CD4-positive, alpha-beta T cell treated with Interferon alpha-2 for 1 hour (primary cell): ENCODE measurements at places on chromosomes 12 and 14.

DNA sequence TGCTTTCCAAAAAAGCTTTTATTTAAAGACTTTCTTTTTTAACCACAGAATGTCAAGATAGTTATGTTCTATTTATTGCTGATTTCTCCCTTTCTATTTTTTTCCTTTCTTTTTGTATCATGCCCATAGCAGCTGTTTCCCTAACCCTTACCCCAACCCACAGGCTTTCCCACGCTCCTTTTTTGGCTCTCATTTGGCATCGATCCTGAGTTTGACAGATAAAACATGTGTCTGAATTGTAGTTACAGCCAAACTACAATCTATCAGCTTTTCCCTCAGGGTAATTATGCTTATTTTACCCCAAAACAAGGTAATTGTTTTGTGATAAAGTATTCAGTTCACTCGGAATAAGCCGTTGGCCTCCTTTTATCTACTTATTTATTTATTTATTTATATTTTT is 46.7 kb downstream of the PDE3A start:
- DNase-seq = no peak

DNA sequence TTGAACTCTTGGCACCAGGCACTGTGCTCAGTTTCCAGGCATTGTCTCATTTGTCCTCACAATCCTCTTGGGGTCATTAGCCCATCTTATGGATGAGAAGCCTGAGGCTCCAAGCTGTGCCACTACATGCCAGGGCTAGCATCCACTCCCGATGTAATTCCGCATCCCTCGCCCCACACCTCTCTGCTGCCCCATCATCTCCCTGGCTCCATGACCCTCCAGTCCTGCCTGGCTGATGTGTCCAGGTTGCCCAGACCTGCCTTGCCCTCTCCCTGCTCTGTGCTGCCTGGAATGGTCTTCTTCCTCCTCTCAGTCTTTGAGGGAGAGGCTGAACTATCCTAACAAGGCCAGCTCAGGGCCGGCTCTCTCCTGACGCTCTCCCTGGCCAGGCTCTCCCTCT is 27.5 kb downstream of the PIGH start:
- DNase-seq = no peak

- DNase-seq = no peak
Measured at GRCh38 chr14:86179980-86180379, 650.0 kb downstream of the FLRT2 start.

- no peak for DNase-seq
Measured at GRCh38 chr14:53735916-53736315, 220.7 kb downstream of the BMP4 start.

DNA sequence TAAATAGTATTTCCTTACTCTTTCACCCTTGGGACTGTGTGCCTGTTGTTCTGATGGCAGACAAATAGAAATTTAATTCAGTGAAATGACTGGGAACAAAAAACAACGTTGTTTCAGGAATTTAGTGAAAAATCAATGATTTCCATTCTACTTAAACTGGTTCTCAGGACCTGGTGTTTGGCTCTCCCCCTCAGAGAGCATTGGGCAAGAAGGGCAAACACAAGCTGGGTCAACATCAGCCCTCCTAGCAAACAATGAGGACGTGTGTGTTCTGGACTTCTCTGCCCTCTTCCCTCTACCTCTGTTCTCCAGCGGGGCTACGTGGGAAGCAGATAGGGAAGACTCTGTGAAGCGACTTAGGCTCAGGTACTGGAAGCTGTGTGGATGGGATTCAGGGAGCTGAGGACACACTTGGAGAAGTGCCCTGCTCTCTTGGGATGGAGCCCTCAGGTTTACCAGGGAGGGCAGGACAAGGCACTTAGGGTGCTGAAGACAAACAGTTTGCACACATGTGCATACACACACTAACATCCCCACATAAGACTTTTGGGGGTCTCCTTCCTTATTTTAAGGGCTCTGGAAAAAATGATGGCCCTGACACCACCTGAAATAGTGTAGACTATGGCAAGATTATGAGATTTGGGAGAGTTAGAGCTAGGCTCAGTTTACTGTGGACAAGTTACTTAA is 7.6 kb upstream of the SERPINA1 start:
- no peak for DNase-seq

GRCh38 chr12:93094988-93095737 is 166.1 kb upstream of the EEA1 start:
- DNase-seq = peak; percentile 4

DNA sequence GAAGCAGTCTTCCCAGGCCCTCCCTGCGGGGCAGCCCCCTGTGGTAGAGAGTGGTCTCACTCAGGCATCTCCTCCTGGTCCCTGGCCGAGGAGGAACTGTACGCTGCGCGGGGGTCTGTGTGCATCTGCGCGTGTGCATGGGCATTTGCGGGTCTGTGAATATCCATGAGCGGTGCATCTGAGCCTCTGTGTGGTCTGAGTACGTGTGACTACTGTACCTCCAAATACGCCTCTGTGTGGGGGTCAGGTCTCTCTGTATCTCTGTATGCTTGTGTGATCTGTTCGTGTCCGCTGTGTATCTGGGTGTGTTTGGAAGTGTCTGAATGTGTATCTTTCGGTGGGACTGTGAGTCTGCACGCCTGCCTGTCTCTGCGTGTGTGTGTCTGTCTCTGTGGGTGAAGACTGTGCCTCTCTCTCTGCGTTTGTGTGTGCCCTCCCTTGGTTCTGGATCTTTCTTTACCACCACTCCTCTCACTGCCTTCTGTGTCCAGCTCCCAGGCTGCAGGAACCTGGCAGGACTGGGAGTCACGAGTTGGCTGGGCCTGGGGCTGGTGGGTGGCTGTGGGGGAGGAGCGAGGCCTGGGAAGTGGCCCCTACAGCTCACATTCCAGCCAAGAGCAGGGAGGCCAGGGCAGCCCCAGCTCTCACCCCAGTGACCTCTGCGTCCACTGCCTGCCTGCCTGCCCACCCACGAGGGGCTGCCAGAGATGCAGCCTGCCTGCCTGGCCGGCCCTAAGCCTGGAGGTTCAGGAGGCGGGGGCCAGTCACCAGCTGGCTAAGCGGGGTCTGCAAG is 1.1 kb upstream of the PGF start:
- no peak for DNase-seq

DNA sequence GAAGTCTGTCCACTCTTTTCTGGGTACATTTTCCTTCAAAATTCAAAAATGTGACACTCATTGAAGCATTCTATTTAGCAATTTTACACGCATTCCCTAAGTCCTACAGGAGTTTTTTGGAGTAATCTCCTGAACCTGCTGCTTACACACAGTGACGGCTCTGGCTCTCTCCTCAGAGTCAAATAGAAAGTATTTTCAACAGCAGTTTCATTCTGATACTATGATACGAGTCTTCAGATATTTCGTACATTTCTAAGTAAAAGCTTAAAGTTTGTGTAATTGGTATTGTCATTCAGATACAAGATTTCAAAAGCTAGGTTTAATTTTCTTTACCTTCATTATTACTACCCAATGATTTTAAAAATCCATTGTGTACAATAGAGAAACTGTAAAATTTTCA is 36.4 kb downstream of the PIWIL1 start:
- DNase-seq = no peak

GRCh38 chr12:100476013-100476751 is 2.5 kb downstream of the NR1H4 start:
- no peak for DNase-seq

GRCh38 chr14:50230401-50230700 is 1.0 kb downstream of the SOS2 start:
- DNase-seq = no peak

DNA sequence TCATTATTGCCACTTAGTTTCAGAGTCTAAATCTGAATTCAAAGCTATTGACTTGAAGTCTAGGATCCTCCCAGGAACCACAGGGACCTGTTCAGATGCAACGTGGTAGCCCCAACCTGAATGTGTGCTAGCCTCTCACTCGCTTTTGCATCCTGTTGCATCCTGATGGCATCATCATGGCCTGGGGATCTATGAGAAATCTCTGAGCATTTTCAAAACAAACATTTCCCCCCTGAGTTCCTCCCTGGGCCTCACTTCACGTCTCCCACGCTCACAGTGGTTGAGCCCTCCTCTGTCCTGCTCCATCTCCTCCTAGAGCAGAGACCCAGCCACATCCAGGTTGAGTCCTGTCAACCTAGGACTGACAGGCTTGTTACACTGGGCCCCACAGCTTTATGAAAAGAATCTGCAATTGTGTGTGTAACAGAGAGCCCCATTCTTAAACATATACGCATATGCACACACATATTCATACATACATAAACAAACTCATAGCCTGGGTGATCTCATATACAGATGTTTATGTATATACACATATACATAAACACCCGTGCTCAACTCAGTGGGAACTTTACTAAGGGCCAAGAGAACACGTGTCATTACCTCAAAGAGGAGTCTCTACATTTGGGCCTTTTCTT is 5.4 kb upstream of the KRT72 start:
- no peak for DNase-seq

GRCh38 chr14:103541709-103542604 is 13.0 kb downstream of the TRMT61A start:
- DNase-seq = no peak

GRCh38 chr12:113359133-113359938 is 949 bp downstream of the PLBD2 start:
- DNase-seq = no peak

GRCh38 chr12:34335819-34336262 is 313.5 kb downstream of the ALG10 start:
- DNase-seq = no peak

DNA sequence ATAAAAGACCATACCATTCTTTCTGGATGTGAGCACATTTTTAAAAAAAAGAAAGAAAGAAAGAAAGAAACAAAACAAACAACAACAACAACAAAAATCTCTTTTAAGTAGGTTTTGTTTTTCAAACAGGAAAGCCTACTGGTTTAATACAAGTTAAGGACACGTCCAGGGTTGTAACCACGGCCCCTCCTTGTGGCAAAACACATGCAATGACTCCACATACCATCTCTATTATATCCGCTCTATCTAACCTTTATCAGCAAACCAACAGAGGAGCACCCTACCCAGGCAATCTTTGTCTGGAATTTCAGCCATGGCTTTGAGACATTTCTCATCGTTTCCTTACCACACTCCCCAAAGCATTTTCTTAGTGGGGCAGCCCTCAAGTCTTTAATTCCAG is 360.5 kb upstream of the TMPO start:
- no peak for DNase-seq

- DNase-seq = no peak
Measured at GRCh38 chr12:55745361-55746173, 2.6 kb downstream of the GDF11 start.

DNA sequence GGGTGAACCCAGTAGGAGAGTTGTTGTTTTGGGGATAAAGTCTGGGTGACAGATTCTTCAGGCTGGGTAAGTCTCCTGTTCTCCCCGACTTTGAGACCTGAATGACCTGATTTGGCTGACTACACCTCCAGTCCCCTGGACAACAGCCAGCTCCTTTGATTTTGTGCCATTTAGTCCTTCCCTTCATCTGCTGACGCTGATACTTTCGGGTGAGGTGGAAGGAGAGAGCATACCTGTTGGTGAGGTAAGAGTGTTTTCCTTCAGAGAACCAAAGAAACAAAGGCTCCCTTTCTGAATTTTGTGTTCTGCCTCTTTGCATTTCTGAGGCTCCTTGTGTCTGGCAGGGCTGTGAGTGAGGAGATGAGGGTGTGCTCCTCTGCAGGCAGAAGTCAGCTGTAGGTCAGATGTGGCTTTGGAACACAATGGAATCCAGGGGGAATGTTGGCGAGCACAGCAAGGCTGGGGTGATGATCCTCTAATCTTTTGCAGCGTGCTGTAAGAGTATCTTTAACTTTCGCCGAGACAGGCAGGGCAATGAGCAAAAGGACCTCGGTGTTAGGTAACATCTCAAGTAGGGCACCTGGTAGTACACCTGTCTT is 12.1 kb downstream of the ETV6 start:
- DNase-seq = no peak

GRCh38 chr14:50656776-50657175 is 11.3 kb downstream of the SAV1 start:
- no peak for DNase-seq

DNA sequence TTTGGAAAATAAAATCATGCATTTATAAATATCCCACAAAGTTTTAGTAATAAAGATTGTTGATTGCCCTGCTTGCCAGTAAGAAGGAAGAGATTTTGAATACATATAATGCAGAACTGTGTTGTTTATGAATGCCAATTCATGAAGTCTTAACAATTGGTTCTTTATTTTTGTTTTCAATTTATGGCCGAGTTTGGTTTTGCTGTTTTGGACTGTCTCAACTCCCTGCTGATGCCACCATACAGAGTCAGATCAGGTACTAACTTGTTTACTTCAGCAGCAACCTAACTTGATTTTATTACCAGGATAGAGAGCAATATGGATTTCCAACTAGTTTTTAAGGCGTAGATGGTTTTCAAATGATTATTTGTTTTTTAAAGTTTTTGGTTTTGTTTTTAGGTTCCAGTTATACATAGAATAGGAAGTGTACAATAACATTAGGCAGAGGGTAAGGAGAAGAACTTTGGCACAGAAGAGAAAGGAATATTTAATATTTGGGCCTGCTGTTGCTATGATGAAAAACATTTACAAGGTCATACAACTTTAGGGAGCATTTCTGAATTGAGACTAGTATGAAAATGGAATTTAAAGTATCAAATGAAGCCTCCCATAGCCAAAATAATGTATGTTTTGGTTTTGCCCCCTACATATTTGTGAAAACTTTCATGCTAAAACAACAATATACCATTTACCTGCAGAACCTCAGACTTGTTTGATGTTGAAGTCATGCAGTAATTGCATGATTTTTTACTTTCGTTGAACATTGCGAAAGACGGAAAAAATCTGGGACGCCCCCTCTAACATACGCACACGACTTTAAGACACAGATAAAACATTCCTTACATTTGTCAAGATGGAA is 904 bp upstream of the FAM177A1 start:
- DNase-seq = no peak

- DNase-seq = no peak
Measured at GRCh38 chr12:3310271-3311026, 180.6 kb upstream of the PRMT8 start.

- DNase-seq = no peak
Measured at GRCh38 chr14:65026526-65026925, 39.8 kb downstream of the FNTB start.

- no peak for DNase-seq
Measured at GRCh38 chr12:121719926-121720414, 7.4 kb downstream of the TMEM120B start.

- DNase-seq = no peak
Measured at GRCh38 chr12:34287437-34287836, 265.1 kb downstream of the ALG10 start.

DNA sequence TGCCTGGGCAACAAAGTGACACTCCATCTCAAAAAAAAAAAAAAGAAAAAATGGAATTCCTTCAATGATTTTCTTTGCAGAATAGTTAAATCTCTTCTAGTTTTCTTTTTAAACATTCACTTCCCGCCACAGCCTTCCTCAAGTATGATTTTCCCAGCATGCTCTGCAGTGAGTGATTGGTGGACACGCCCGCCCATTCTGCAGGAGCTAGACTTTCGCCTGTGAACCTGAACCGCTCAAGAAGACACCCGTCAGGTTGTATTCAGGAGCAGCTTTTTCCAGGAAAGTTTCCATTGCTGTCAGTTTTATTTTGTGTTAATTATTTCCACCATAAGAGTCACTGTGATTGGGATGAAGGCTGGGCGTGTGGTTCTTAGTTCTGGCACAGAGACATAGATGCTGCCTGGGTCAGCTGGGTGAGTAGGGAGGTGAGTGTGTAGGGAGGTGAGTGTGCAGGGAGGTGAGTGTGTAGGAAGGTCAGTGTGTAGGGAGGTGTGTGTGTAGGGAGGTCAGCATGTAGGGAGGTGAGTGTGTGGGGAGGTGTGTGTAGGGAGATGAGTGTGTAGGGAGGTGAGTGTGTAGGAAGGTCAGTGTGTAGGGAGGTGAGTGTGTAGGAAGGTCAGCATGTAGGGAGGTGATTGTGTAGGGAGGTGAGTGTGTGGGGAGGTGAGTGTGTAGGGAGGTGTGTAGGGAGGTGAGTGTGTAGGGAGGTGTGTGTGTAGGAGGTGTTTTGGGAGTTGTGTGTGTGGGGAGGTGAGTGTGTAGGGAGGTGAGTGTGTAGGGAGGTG is 76.2 kb downstream of the KIF26A start:
- no peak for DNase-seq
